ENCODE measurements at places on chromosomes 16 and 17. TPM values are rescaled to one million over a fixed set of nuclear protein-coding genes. Genes with fewer than 3 reads are reported as not detected.

The STX1B gene
- total RNA-seq = not detected

The CA4 gene
- 0.78 TPM for total RNA-seq

The PRRT2 gene
- total RNA-seq = 3.0 TPM

GRCh38 chr17:1122533-1123392 is 57.0 kb downstream of the ABR start:
- no peak overlapping the region for H3K4me3 ChIP-seq
- H3K36me3 ChIP-seq = no peaks in the 10 kb centered on the region
- peak overlapping the region; percentile 53 for H3K27ac ChIP-seq

- H3K4me1 ChIP-seq = no peaks in the 10 kb centered on the region
- H3K27me3 ChIP-seq = no peaks in the 10 kb centered on the region
- DNase-seq = no peak
- peaks cover 96% of the 10 kb centered on the region for H3K36me3 ChIP-seq
- no peak overlapping the region for H3K27ac ChIP-seq
These were observed 46.6 kb downstream of the PLD6 start for GRCh38 chr17:17159571-17159970.

- H3K4me3 ChIP-seq = no peak overlapping the region
- DNase-seq = no peak
- H3K27ac ChIP-seq = no peak overlapping the region
- H3K27me3 ChIP-seq = no peaks in the 10 kb centered on the region
These were observed 66.9 kb downstream of the RAI1 start for GRCh38 chr17:17748179-17748578.

DNA sequence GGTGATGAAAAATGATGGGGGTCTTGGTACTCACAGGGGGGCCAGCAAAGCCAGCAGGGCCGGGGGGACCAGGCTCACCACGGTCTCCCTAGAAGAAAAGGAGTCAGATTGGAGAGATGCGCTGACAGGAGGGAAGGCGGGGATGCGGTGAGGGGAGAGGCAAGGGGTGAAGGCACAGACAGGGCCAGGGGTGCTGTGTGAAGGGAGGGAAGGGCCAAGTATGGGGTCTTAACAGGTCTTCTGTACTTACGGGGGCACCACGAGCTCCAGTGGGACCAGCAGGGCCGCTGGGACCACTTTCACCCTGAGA is 11.2 kb downstream of the COL1A1 start:
- no peak overlapping the region for H3K27ac ChIP-seq
- peaks cover 11% of the 10 kb centered on the region for H3K36me3 ChIP-seq
- DNase-seq = no peak
- no peaks in the 10 kb centered on the region for H3K4me1 ChIP-seq
- H3K4me3 ChIP-seq = no peak overlapping the region
- H3K27me3 ChIP-seq = no peaks in the 10 kb centered on the region
